ENCODE measurements at places on chromosomes 6 and 20.

DNA sequence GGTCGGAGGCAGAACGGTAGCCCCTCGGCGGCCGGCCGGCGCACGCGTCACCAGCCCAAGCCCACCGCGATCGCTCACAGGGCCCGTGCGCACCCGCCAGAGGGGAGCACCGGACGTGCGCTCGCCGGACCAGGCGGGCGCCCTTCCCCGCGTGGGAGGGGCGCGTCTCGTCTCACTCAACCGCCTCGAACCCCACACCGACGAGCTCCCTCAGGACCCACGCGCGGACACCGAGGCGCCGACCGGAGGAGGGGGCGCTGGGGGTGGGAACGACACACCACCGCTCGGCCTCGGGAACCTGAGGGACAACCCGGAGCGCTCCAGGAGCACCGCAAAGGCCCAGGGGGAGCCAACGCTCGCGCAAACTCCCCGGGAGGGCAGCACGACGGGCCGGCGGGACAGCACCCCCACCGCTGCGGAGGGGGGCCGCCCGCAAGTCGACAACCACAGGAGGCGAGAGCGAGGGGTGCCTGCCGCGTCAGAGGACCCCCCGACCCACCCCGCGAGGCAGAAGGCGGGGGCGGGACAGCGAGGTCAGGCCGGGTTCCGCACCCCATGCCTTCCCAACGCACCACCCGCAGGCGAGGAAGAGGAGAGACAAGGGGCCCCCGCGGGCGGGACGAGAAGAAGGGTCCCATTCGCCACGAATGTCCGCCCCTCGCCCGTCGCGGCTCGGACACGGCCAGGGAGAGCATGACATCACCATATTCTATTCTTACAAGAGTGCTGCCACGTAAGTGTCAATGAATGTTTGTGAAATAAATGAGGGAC lies 512.7 kb upstream of the ZNF337 start:
- DNase-seq: no peak

DNA sequence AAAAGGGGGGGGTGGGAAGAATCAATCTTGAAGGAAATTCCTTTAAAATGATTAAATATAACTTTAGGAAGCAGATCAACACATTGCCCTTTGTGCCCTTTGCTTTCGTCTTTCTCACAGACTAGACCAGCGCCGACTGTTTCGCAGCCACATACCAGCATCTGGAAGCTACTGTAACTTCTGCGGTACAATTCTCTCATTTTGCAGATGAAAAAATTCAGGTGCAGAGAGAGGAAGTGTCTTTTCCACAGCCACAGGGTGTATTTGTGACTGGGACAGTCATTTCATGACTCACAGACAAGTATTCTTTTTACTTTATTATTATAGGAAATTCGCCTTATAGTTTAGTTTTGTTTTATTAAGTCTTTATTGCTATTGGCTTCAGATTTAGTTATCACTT lies 84.2 kb downstream of the UST start:
- no peak for DNase-seq

- no peak for DNase-seq
These were observed 21.0 kb upstream of the NKX2-2 start for GRCh38 chr20:21534886-21535285.

DNA sequence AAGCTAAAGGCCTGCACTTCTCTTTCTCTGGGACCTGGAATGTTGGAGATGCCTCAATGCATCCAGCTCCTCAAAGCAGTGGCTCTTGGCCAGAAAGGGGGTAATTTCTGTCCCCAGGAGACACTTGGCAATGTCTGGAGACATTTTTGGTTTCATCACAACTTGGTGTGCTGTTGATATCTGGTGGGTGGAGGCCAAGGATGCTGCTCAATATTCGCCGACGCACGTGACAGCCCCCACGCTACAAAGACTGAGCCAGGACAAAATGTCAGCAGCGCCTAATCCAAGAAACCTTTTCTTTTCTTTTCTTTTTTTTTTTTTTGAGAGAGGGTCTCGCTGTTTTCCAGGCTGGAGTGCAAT lies 79.8 kb downstream of the SULF2 start:
- DNase-seq: no peak

DNA sequence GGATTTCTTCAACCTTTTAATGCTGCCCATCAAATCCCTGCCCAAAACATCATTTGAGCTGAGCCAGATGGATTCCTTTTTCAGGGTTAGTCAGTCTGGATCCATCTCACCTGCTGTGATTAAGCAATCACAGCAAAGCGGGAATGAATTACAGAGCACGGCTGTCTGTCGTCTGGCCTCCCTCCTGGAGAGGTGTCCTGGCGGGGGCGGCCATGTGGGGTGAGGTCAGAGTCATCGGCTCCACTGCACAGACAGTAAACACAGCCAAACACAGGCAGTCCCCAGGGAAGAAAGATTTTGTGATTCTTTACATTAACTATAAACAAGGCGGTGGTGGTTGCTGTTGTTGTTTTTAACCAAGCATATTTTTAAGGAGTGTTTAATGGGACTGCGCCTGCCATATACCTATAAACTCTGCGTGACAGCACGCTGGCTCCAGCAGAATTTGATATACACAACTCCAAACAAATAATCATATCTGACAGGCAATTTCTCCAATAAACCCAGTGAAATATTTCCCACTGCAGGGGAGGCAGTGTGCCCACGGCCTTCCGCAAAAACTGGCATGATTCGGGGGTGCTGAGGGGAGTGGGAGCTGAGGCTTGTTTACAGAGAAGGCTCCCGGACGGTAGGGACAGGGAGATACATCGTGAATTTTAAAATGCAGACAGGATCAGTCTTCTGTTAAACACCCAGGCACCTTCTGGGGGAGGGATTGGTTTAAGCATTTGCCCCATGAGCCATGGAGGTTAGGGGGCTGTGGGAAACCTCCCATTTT lies 232.0 kb upstream of the PMEPA1 start:
- no peak for DNase-seq

GRCh38 chr6:46207174-46207573 lies 36.4 kb upstream of the ENPP5 start:
- no peak for DNase-seq

DNA sequence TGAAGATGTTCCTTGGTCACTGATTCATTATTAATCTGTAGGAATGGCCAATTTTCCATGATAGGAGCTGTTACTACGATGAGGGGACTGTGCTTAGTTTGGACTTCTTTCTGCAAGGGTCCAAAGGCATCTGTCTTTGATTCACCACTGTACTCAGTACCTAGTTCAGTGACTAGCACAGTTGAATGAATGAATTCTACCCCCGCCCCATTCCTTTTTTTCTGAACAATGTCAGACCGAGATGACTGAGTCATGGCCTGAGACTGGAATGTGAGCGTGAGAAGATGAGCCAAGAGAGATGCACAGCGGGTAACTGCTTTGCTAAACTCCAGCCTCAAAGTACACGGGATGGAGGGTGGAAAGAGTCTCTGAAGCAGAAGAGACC lies 419 bp upstream of the SNHG17 start:
- no peak for DNase-seq

- DNase-seq: peak; percentile 77
These were observed 20.8 kb upstream of the HCK start for GRCh38 chr20:32031007-32031958.

DNA sequence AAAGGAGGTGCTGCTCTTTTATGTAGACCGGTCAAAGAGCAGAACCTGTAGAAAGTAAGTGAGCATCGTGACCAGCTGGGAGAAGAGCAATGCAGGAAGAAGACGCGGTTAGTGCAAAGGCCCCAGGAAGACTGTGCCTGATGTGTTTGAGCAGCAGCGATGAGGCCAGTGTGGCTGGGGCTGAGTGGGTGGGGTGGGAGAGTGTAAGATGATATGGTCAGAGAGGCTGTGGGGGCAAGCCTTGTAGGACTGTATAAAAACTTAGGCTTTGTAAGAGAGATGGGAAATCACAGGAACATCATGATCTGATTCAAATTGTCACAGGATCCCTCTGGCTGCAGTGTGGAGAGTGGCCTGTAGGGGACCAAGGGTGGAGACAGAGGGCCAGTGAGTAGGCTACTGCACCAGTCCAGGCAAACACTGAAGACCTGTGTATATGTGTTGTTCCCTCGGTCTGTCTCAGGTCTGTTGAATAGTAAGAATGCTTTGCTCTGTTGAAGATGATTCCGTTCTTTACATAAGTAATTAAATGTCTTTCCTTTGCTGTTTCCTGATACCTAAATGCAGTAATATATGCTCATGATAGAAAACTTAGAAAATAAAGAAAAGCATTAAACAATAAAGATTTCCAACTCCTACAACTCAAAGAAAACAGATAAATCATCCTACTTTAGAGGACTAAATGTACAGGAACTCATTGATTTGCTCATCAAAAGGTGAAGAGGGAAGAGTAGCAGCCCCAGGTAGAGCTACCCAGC lies 23.6 kb upstream of the WFDC2 start:
- DNase-seq: no peak

- no peak for DNase-seq
These were observed 49.9 kb upstream of the TAGAP start for GRCh38 chr6:159094444-159095252.

DNA sequence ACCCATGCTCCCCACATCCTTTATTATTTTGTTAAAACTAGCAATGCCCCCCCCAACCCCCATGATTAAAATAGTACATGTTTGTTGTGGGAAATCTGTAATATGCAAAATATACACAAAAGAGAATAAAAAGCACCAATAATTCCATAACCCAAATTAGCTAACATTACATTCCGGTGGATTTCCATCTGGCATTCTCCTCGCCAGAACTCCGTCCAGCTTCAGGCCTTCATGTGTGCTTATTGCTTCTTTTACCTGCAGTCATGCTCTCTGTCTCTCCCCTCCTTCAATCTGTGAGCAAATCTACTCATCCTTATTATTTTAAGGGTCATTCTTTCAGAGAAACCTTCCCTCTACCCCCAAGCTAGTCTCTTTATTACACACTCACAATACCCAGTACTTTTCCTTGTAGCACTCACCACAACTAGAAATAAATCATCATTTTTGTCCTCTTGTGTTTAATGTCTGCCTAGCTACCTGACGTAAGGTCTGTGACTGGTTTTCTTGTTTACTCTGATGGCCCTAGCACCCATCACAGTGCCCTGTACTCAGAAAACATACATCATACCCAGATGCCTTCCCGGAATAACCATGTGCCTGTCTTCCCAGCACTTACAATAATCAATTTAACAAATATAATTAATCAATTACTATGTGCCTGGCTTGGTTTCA lies 25.6 kb upstream of the IER3 start:
- no peak for DNase-seq

- no peak for DNase-seq
These were observed 16.8 kb downstream of the GCLC start for GRCh38 chr6:53528107-53528506.

- peak; percentile 47 for DNase-seq
These were observed at the start of gene EEF1A2 for GRCh38 chr20:63498960-63499337. EEF1A2 (minus strand) TSS chr20:63499083; CDS start chr20:63497763, 1,320 bp downstream.

DNA sequence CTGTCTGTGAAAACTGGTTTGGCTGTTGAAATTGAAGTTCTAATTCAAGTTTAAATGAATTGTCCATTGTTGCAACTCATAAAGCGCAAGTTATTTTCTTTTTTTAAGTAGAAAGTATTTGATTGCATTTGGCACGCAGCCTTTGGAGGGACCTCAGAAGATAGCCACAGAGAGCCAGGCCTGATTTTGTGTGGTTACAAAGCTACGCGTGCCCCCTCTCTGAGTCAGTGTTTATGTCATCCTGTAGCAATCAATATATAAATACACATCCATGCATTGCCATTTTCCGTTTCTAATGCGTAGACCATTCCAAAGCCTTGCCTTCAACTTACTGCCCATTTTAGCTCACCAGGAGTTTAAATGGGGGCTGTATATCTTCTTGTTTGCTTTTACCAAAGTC lies 173.2 kb downstream of the TMEM242 start:
- no peak for DNase-seq

DNA sequence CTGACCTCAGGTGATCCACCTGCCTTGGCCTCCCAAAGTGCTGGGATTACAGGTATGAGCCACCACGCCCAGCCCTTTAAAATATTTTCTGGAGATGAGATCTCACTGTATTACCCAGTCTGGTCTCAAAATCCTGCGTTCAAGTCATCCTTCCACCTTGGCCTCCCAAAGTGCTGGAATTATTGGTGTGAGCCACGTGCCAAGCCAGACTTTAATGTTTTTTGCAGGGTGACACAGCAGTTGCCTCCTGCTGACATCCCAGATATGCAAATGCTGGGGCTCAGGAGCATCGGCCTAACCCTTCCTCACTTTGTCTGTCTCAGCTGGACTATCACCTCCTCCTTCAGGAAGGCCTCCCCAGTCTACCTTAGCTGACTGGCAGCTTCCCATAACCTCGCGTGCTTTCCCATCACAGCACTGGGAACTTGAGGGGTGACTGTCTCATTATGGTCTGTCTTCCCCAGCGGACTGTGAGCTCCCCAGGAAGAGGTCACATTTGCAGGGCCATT lies 14.3 kb upstream of the ID1 start:
- no peak for DNase-seq

DNA sequence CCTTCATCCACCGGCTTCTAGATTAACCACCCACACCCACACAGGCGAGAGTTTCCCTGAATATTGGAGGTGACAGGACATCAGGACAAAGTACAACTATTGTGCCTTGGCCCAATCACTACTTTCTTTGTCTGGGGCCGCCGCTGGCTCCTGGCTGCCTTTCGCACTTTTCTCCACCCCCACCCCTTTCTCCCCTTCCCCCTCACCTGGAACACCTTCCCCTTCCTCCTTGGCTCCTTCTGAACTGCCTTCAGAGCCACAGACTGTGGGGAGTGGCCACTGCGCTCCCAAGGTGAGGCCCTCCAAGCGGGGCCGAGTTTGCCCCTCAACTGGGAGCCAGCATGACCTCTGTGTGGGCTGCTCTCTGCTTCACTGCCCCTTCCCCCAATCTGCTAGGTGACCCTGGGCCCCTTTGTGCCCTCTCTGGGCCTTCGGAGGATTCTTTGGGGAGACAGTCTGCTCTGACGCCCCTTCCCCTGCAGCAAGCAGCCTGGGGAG lies 3.0 kb upstream of the VEGFA start:
- DNase-seq: no peak

- no peak for DNase-seq
These were observed 266.5 kb upstream of the RIMS1 start for GRCh38 chr6:71619836-71620235.

DNA sequence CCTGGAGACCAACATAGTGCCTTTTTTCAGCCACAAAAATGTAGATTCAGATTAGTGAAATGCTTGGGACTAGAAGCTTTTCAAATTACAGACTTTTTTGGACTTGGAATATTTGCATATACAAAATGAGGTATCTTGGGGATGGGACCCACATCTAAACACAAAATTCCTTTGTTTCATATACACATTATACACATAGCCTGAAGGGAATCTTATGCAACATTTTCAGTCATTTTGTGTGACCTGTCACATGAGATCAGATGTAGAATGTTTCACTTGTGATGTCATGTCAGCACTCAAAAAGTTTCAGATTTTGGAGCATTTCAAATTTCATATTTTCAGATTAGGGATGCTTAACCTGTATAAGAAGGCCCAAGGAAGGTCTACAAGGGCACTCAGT lies 44.5 kb upstream of the ALDH8A1 start:
- no peak for DNase-seq

- no peak for DNase-seq
These were observed 6.4 kb downstream of the PTK6 start for GRCh38 chr20:63530788-63531160.

GRCh38 chr20:59837623-59838394 lies 95.6 kb downstream of the SYCP2 start:
- DNase-seq: no peak

Data from NCI-H1105 (cell line).